ENCODE measurements at places on chromosomes 12 and 14. TPM values are rescaled to one million over a fixed set of nuclear protein-coding genes. Genes with fewer than 3 reads are reported as not detected.
A peak's percentile ranks its signal among the peaks of the same experiment; 100 is the strongest.

PLA2G1B gene
- polyA plus RNA-seq, result 0.83 TPM

GRCh38 chr12:114321524-114321923 lies 84.4 kb downstream of the TBX5 start:
- no peak for DNase-seq

DNA sequence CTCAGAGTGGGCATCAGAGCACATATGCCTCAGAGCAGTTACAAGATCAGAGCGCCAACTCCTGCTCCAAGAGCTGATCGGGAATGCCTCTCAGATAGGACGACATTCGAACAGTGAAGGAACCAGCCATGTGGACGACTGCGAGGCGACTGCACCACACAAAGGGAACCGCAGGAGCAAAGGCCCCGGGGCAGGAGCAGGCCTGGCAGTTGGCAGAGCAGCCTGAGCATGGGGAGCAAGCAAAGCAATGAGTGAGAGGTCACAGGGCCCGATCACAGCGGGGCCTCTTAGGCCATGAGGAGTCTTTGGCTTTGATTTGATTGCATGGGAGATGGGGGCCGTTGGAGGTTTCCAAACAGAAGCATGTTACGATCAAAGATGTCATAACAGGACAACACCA lies 90.3 kb downstream of the LGMN start:
- DNase-seq, result no peak

GRCh38 chr14:61524211-61524806 lies 171.0 kb upstream of the HIF1A start:
- no peak for DNase-seq

IKBIP gene
- 13.9 TPM for polyA plus RNA-seq

- no peak for DNase-seq
Measured at GRCh38 chr14:63248211-63248610, 44.0 kb downstream of the RHOJ start.

KRT6A gene
- 0.45 TPM for polyA plus RNA-seq

DNA sequence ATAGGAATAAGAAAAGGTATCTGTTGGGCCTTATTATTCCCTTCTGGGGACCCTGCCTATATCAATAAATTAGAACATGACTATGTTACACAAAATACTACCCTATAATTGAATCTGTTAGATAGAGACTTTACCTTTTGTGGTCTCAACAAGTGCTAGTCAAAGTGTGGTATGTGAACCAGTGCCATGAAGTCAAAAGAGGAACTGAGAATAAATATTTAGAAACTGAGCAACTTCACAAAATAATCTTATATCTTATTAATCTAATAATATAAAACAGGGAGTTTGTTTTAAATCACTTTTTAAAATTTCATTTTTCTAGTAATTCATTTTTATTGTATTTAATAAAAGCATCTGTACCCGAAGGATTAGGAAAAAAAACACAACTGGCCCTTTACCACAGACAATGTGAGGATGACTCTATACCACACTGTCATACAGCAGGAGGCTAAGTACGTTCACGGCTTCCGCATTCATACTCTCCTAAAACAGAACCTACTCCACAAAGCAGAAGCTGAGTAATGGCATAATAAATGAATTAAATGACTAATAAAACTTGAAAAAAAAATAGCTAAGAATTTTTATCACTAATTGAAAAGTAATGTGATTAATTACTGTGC lies 42.1 kb downstream of the SEC23A start:
- no peak for DNase-seq

BMAL2 gene
- 0.67 TPM for polyA plus RNA-seq

DNA sequence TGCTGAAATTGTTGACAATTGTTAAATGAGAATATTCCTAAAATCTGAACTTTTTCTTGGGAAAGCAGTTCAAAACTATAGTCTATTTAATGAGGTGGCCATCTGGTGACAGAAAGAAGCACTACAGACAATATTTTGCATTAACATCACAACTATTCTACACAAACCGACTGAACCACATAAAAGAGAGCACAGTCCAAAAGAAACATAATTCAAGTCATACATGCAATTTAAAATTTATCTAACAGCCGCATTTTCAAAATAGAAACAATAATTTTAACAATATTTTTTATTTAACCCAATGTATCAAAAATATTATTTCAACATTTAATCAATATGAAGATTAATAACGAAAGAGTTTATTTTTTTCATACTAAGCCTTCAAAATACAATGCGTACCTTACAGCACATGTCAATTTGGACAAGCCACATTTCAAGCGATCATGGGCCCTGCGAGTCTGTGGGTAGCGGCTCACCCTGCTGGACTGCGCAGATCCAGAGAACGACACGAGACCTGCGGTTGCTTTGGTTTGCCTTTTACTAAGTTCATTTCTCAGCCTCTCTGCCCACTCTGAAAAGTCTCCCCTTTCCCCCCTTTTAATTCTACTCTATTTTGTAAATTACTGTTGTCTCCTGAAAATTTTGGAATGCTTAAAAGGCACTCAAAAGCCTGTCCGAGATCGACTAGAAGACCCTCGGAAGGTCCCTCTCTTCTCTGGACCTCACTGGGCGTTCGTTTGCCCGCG lies 947 bp upstream of the LRRC9 start:
- DNase-seq, result no peak

TAS2R20 gene
- polyA plus RNA-seq, result 0.24 TPM

DNA sequence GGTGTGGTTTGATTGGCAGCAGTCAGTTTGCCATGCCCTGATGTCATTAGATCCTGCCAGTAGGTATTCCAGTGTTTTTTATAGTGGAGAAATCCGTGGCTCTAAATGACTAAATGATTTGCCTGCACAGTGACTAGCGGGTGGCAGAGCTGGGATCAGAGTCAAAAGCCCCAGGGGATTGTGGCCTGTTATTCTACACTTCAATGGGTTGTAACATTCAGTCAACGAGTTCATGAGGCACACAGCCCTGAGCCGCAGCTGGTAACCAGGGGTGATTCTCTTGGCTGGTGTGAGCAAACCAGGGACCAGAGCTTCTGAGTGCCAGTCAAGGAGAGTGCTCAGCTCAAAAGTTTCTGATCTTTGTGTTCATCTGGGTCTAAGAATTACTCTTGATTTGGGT lies 1.8 kb downstream of the MYH6 start:
- no peak for DNase-seq

- no peak for DNase-seq
Measured at GRCh38 chr12:117439531-117440001, 78.1 kb upstream of the NOS1 start.

GRCh38 chr14:101060171-101060601 lies 156.7 kb upstream of the RTL1 start:
- DNase-seq, result peak; percentile 61

GRCh38 chr12:99267038-99267437 lies 380.5 kb upstream of the GARIN6 start:
- no peak for DNase-seq

DNA sequence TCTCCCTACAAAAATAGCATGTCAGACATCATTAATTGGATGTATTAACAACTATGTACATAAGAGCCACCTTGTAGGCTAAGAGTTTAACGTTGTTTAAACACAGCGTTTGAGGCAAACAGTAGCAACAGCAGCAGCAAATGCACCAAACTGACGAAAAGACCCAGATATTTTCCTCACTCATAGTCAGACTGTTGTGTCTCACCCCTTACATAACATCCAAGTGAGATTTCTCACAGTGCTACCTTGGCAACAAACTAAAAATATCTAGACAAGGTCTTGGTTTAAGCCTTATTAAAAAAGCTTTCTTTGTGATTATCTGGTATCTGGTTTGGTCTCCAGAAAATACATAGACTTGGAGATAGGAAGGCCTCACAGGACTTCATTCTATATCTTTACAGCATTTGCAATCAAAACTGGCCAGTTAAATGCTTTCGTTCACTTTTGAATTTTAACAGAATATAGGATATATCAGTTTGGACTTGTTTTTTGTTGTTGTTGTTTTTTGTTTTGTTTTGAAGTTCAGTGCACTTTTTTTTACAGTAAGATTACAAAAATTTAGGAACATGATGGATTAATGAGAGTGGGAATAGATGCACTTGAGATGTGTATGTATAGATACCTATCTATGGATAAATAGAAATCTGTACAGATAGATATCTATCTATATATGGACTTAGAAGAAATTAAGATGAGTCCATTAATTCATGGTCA lies 4.1 kb downstream of the BHLHE41 start:
- no peak for DNase-seq

GRCh38 chr12:132422381-132423043 lies 67.4 kb upstream of the FBRSL1 start:
- DNase-seq, result no peak

DNA sequence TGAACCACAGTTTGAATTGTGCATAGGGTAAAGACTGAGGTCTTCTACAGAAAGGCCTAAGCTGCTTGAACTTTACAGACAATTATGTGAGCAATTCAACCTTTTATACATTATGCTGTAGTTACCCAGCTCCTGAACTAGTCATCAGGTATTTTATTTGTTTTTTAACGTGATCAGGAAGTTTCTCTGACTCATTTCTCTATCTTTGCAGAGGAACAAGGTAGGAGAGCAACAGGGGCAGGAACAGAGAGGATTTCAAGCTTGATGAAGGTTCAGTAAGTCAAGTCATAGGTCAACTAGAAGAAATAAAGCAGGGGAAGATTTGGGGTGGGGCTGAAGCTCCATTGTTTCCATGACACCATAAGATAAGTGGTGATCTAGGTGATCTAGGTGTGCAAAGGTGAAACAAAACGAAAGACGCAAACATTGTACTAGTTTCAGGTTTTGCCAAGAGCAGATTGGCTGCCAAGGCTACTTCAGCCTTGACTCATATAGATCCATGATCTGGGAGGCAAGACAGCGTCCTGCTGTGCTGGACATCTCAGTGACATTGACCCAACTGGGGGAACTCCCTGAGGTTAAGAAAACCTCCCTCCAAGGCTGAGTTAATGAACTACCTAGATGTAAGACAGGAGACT lies 198.1 kb downstream of the DAD1 start:
- no peak for DNase-seq

GRCh38 chr14:81006266-81006665 lies 50.8 kb downstream of the TSHR start:
- no peak for DNase-seq

DNA sequence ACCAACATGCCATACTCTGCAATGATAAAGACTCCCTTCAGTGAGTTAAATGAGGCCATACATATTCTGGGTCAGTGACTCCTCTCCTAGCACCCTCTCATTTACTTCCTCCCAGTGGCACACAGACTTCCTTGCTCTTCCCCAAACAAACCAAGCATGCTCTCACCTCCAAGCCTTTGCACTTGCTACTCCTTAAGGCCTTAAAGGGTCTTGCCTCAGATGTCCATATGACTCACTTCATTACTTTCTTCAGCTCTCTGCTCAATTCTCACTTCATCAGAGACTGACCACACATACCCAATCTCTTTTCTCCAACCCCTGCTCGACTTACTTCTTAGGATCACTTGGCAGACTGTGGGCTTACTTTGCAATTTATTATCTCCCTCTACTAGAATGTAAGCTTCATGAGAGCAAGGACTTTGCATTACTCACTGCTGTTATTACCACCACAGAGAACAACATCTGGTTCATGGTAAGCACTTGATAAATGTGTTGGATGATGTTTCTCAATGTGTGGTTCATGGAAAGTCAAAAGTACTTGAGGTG lies 22.8 kb downstream of the DDX24 start:
- no peak for DNase-seq

DPF3 gene
- polyA plus RNA-seq, result 0.76 TPM

GRCh38 chr12:24411948-24412347 lies 462.5 kb upstream of the SOX5 start:
- DNase-seq, result no peak

DNA sequence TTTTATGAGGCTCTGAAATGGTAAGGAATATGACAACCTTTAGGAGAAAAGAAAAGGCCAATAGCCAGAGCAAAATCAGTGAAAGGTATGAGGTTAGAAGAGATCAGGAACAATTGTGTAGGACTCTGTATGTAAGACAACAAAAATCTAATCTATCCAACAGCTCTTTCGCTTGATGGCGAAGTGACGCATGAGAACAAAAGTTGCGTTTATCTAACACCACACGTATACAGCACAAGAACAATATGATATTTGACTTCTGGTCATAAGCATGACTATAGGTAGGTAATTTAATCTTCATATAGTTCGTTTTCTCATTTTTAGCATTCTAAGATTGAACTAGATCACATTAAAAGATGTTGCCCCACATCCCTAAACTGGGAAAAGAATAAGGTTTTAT lies 1.5 kb downstream of the CLECL1 start:
- no peak for DNase-seq

B4GALNT1 gene
- 1.5 TPM for polyA plus RNA-seq

GRCh38 chr12:74790931-74791330 lies 253.3 kb downstream of the ATXN7L3B start:
- DNase-seq, result no peak

WSCD2 gene
- 0.09 TPM for polyA plus RNA-seq

TTC6 gene
- polyA plus RNA-seq, result not detected

GRCh38 chr14:69050240-69051184 lies 71.4 kb upstream of the ACTN1 start:
- no peak for DNase-seq

DNA sequence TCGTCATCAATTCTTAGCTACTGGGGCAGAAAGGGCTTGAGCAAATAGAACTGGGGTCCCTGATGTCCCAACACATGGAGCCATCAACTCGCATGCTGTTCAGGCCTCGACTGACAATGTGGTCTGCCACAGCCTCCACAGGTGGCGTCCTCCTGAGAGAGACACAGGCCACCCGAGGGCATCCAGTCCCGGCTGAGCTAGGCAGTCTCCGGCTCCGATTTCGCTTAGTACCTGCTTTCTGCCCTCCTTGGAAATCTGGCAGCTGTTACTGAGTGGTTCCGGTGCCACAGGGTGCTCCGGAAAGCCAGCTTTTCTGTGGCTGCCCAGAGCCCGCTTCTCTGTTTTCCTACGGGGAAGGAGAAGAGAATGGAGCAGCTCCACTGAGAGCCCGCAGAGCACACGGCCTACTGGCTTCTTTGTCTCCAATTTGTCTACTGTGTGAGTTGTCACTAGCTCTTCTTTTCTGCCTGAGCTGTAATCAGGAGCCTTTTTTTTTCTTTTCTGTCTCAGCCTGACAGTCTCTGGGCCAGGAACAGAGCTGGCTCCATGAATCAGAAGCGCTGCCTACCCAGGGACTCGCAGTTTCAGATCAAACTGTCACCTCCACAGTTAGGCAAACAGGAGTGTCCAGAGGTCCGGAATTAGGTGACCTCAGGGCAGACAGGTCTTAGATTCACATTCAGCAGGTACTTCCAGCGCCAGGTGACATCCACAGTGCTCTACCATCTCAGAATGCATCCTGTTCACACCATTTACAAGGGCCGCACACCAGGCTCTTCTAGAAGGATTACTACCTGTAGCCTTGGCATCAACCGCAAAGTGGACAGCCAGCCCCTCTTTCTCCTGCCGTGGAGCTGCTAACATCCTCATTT lies 73.3 kb downstream of the MOK start:
- DNase-seq, result peak; percentile 43

GRCh38 chr14:69363055-69363454 lies 35.0 kb downstream of the ERH start:
- DNase-seq, result no peak

BORCS5 gene
- polyA plus RNA-seq, result 3.6 TPM

GRCh38 chr12:26580619-26581018 lies 252.4 kb downstream of the ITPR2 start:
- DNase-seq, result no peak

DNA sequence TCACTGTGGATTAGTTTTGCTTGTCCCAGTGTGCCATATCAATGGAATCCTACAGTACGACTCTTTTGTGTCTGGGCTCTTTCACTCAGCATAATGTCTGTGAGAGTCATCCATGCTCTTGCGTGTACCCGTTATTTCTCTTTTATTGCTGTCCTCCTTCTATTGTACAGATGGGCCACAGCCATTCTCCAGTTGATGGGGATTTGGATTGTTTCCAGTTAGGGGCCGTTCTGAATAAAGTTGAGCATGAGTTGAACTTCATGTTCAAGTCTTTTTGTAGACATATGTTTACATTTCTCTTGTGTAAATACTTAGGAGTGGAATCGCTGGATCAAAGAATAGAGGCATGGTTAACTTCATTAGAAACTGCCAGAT lies 38.3 kb downstream of the MYO1H start:
- no peak for DNase-seq

CLEC4D gene
- polyA plus RNA-seq, result 2.1 TPM

All from spleen (tissue), 13 donors.